Stimulated activated CD8-positive, alpha-beta memory T cell treated with anti-CD3 and anti-CD28 coated beads, Interleukin-4, amount 100 ng/mL, for 24 hours (primary cell): ENCODE measurements at places on chromosomes 13 and 19.
A peak's percentile ranks its signal among the peaks of the same experiment; 100 is the strongest.

- DNase-seq: no peak
Observed at GRCh38 chr19:53518121-53518520, 19.8 kb upstream of the ZNF331 start.

DNA sequence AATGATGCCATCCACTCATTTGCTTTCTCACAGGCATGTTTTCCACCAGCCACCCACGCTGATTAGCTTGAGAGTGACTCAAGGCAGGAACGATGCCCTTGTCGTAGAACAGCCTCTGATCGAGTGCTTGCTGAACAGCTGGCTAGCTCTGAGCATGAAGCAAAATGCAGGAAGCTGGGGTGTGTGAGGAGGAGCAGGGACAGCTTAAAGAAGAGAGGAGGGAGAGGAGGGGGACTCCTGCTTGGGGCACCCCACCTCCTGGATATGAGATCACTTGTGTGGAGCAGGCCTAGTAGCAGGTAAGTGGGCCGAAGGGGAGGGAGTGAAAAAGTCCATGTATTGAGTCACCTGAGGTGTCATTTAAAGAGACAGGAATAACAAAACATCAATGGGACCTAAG, 48.8 kb downstream of the IRS2 start:
- DNase-seq: no peak

- no peak for DNase-seq
Observed at GRCh38 chr19:23526302-23526701, 131.0 kb upstream of the ZNF91 start.

DNA sequence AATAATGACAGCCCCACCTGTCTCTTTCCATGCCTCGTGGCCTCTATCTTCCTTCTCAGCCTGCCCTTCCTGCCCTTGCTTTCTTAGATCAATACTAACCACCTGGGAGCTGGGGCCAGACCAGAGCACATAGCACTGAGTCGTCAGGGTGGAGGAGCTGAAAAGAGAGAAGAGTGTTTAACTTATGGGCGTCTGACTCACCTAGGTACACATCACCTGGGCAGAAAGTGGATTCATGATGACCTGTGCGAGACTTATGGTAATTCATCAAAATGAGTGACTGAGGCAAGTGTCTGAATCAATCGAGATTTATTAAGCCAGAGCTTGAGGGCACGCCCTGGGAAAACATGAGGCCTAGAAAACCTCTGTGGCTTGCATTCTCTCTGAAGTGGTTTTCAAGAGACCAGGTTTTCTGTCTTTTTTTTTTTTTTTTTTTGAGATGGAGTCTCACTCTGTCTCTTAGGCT, 19.2 kb downstream of the CEACAM6 start:
- DNase-seq: peak; percentile 16

GRCh38 chr13:49063011-49063410, 87.3 kb downstream of the FNDC3A start:
- DNase-seq: no peak
